Posterior vena cava (tissue), 2 donors: ENCODE measurements at places on chromosomes 7 and 10. TPM values are rescaled to one million over a fixed set of nuclear protein-coding genes. Genes with fewer than 3 reads are reported as not detected.

GRCh38 chr7:64879800-64880199, 23.3 kb upstream of the ZNF273 start:
- peak; percentile 42 for DNase-seq

DNA sequence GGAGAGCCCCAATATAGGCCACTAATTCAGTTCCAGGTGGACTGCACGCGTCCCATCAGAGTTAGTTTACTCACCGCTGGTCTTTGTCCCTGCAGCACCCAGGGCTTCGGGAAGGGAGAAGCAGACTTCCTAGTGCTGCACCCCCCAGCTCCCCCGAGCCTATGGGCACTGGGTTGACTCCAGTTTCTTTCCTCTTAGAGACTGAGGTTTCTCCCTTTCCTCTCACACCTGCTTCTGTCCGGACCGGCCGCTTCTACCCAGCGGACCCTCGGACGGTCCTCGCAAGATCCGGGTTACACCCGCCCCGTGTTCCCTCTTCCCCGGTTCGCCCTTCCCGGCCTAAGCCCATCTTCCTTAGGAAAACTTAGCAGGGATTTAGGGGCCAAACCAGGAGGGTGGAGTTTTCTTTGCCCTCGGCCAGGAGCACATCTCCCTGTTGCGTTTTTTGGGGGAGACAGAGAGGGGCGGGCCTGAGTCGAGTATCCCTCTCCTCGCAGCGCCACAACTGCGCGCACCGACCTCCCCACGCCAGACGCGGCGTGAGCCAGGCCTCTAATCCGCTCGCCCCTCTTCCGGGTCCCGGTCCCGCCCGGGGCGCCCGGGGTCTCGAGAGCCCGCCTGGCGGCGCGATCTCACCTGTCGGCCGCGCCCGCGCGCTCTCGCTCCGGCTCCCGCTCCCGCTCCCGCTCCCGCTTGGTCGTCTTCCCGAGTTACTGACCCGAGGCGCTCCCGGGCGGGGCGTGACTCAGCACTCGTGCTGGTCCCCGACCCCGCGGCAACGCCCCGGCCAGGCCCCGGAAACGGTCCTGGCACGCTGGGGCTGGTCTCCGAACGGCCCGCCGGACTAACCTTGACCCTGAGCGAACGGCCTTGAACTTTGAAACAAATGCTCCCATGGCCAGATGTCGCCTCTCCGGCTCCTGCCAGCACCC, at the start of gene AIFM2:
Gene AIFM2 (minus strand): TSS at position 728 of the 932 bp plus-strand sequence. CDS start 8,741 bp downstream, outside the sequence.
- peak; percentile 92 for DNase-seq

The FRAT1 gene
- 4.2 TPM for total RNA-seq

- no peak for DNase-seq
Measured at GRCh38 chr7:155337946-155338631, 40.4 kb downstream of the INSIG1 start.

The C10orf143 gene
- total RNA-seq = 3.2 TPM

DNA sequence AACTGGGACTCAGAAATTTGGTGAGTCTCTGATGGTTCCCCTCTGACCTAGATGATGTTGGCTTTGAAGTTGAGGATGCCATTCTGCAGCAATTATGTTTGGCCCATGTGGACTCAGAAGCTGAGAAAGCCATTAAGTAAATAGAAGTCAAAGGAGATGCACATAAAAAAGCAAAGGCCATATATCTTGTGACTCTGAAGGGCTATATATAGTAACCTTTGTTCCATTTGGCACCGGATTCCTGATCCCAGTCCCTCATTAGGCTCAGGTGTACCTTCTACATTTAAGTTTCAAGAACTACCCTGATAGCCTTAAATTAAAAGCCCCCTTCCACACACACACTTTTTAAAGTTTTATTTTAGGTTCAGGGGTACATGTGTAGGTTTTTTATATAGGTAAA, 50.0 kb upstream of the PDK4 start:
- no peak for DNase-seq

DNA sequence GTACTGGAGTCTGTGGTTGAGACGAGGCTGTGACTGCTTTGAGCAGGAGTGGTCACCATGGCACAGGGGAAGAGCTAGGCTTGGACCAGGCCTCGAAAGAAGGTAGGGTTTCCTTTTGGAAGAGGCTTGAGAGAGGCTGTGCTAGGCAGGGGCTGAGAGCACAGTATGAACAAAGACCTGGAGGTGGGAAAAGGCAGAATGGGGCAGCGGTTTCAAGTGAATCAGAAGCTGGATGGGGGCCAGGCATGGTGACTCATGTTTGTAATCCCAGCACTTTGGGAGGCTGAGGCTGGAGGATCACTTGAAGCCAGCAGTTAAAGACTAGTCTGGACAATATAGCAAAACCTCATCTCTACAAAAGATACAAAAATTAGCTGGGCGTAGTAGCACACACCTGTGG, 65.9 kb downstream of the CLIP2 start:
- no peak for DNase-seq

DNA sequence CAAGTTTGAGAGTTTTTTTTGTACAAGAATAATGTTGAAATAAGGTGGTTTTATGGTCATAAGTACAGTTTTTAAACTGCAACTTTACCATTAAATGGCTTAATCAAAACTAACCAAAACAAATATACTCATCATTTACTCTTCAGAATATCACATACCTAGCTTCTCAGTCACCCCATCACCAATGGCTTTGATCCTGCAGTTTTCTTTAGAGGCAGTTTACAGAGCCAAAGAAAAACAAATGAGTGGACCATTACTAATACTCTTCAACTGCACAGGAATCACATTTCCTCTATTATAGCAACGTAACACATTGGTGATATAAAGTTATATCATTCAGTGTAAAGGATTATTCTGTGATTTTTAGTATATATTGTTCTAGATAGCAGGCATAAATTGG, 576.1 kb upstream of the LRRTM3 start:
- no peak for DNase-seq

GRCh38 chr7:18530224-18531179, 35.0 kb downstream of the HDAC9 start:
- no peak for DNase-seq

DNA sequence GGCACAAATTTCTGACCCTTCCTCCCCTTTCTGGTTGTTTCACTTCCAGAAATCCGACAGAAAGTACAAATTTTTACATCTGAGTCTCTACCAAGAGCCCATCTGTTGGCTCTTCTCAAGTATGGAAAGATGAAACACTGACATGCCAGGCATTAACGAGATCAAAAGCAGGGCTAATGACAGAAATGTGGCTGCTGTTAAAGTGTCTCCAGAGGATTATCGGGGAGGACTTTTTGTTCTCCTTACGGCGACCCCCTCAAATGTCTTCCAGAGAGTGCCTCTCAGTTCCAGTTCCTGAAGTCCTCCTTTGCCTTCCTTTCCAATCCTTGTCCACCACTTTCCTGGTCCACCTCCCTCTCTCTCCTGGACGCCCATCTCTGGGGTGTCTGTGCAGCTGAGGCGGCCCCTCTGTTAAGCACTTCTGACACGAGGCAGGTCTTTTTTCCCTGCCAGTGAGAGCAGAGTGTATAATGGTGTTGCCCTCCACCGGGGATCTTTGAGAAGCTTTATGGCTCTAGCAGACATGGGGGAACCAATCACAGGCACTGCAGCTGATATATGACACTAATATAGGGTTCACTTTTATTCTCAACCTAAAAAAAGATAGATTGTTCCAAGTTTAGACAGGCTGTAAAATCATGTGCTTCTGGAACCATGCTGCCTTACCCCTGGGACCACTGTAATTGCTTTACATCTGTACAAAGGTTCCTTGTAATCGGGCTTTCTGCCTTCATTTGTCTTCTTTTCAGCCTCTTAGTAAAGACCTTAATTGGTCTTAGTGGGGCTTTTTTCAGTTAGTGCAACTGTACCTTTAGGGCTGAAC, 757.1 kb downstream of the AUTS2 start:
- DNase-seq = no peak

The UBE2H gene
- 77.0 TPM for total RNA-seq

The CH25H gene
- total RNA-seq = 2.3 TPM

The OR6B1 gene
- total RNA-seq = not detected

The C10orf53 gene
- total RNA-seq = not detected

The PDCD11 gene
- 22.1 TPM for total RNA-seq

- DNase-seq = no peak
Measured at GRCh38 chr10:108180878-108181277, 1016.4 kb upstream of the SORCS1 start.

GRCh38 chr7:25944777-25945515, 207.1 kb upstream of the NFE2L3 start:
- DNase-seq = no peak

GRCh38 chr10:99938563-99938962, 71.2 kb downstream of the DNMBP start:
- no peak for DNase-seq

DNA sequence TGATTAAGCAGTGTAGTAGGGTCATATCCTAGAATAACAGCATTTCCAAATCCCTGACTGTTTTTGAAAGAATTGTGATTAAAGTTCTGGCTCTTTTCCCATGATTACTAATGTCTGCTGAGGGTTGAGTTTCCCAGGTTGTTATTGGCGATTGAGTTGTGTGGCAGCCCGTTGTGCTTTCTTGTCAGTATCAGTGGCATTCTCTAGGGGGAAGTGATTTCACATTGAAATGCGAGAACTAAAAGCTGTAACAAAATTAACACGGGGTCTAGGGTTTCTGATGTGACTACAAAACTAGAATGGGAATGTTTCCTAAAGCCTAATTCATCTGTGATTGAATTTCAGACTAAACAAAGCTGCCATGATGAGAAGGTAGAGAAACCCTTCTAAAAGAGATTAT, 349.4 kb downstream of the EXOC4 start:
- no peak for DNase-seq

The DENND11 gene
- total RNA-seq = 14.8 TPM

DNA sequence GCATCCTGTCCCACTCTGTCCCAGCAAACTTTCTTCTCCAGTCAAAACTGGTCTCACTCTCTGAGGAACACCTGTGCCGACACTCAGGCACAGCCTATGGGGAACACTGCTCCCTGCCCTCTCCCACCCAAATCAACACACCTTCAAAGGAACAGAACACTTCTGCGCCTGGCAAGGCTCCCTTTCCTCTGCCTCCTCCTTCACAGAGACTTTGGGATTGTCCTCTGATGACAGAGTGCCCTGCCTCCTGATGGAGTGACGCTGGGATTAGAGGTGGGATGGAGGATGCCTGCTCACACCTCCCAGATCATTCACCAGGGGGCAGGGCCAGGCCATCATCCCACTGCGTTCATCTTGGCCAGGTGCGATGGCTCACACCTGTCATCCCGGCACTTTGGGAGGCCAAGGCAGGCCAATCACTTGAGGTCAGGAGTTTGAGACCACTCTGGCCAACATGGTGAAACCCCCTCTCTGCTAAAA, 26.5 kb downstream of the KLF6 start:
- DNase-seq = no peak

DNA sequence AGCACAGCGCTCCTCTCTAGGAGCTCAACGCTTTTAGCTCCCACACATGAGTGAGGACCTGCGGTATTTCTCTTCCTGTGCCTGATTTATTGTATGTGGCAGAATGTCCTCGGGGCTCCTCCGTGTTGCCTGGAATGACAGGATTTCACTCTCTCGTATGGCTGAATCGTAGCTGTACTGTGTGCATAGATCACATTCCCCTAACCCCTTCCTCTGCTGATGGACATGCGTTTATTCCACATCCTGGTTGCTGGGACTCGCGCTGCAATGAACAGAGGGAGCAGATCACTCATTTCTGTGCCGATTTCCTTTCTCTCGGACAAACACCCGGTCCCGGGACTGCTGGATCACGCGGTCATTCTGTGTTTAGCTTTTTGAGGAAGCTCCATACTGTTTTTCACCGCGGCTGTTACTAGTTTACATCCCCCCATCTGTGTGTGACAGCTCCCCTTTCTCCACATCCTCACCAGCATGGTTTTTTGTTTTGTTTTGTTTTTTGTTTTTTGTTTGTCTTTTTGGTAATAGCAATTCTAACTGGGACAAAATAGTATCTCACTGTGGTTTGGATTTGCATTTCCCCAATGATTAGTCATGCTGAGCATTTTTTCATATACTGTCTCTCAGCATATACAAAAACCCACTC, 76.3 kb downstream of the FOXL3 start:
- DNase-seq = peak; percentile 73

GRCh38 chr10:30560326-30560725, 69.2 kb downstream of the LYZL2 start:
- no peak for DNase-seq

The FFAR4 gene
- 0.56 TPM for total RNA-seq

- no peak for DNase-seq
Measured at GRCh38 chr7:51103718-51104117, 212.9 kb downstream of the COBL start.

The STAMBPL1 gene
- total RNA-seq = 6.0 TPM

- DNase-seq = no peak
Measured at GRCh38 chr7:29071203-29071874, 75.0 kb downstream of the CPVL start.

The INTS15 gene
- 20.6 TPM for total RNA-seq

GRCh38 chr10:31319602-31320549, 860 bp downstream of the ZEB1 start:
- peak; percentile 82 for DNase-seq

- DNase-seq = peak; percentile 85
Measured at GRCh38 chr10:96306516-96306915, 2.3 kb downstream of the DNTT start.

- DNase-seq = no peak
Measured at GRCh38 chr7:116417593-116418345, 81.8 kb upstream of the CAV2 start.

- no peak for DNase-seq
Measured at GRCh38 chr7:148772297-148773089, 73.8 kb downstream of the CUL1 start.

The CALCR gene
- 0.10 TPM for total RNA-seq
